Immature natural killer cell (primary cell): ENCODE measurements at places on chromosomes 13 and 19. TPM values are rescaled to one million over a fixed set of nuclear protein-coding genes. Genes with fewer than 3 reads are reported as not detected.

GRCh38 chr19:8615813-8616596 lies 5.5 kb upstream of the ADAMTS10 start:
- H3K27ac ChIP-seq: no peak overlapping the region
- peaks cover 46% of the 10 kb centered on the region for H3K4me1 ChIP-seq
- H3K27me3 ChIP-seq: peaks cover 12% of the 10 kb centered on the region
- peak; percentile 67 for DNase-seq
- no peaks in the 10 kb centered on the region for H3K36me3 ChIP-seq

- DNase-seq: no peak
- H3K36me3 ChIP-seq: no peaks in the 10 kb centered on the region
- no peaks in the 10 kb centered on the region for H3K4me1 ChIP-seq
- no peak overlapping the region for H3K27ac ChIP-seq
Observed at GRCh38 chr13:70864731-70865130, 756.5 kb upstream of the KLHL1 start.

GRCh38 chr13:99390601-99391000 lies 83.4 kb upstream of the GPR183 start:
- no peak overlapping the region for H3K4me3 ChIP-seq
- peak overlapping the region; percentile 31 for H3K27ac ChIP-seq
- no peaks in the 10 kb centered on the region for H3K36me3 ChIP-seq
- no peak for DNase-seq

GRCh38 chr13:113786262-113786841 lies 27.3 kb downstream of the TMEM255B start:
- DNase-seq: no peak
- H3K4me1 ChIP-seq: no peaks in the 10 kb centered on the region
- H3K36me3 ChIP-seq: no peaks in the 10 kb centered on the region
- H3K27me3 ChIP-seq: peaks cover 1% of the 10 kb centered on the region

- H3K27me3 ChIP-seq: peaks cover 18% of the 10 kb centered on the region
- DNase-seq: no peak
- H3K27ac ChIP-seq: no peak overlapping the region
- H3K36me3 ChIP-seq: no peaks in the 10 kb centered on the region
- peaks cover 7% of the 10 kb centered on the region for H3K4me1 ChIP-seq
Observed at GRCh38 chr19:39200803-39201115, 3.3 kb downstream of the SYCN start.

- DNase-seq: no peak
- H3K36me3 ChIP-seq: no peaks in the 10 kb centered on the region
- no peak overlapping the region for H3K4me3 ChIP-seq
- peaks cover 2% of the 10 kb centered on the region for H3K27me3 ChIP-seq
Observed at GRCh38 chr19:4357921-4358326, 14.6 kb downstream of the MPND start.

GRCh38 chr13:31351376-31351775 lies 151.6 kb downstream of the B3GLCT start:
- H3K4me3 ChIP-seq: no peak overlapping the region
- no peaks in the 10 kb centered on the region for H3K4me1 ChIP-seq
- peaks cover 7% of the 10 kb centered on the region for H3K27me3 ChIP-seq
- DNase-seq: no peak

- DNase-seq: peak; percentile 31
- H3K4me3 ChIP-seq: peak within 1 kb of the TSS; percentile 99
- peaks cover 76% of the 10 kb centered on the region for H3K4me1 ChIP-seq
Observed at GRCh38 chr13:48412881-48413351, at the start of gene LPAR6. Gene LPAR6, minus strand, starts transcription at chr13:48413113. Its CDS starts 690 bp downstream, at chr13:48412423.

Gene IZUMO4
- polyA plus RNA-seq: not detected

Gene STK11
- 10.8 TPM for polyA plus RNA-seq

Gene CELF5
- polyA plus RNA-seq: not detected

Gene ELSPBP1
- not detected for polyA plus RNA-seq

Gene FGF14
- not detected for polyA plus RNA-seq
